HCT116 (cell line): ENCODE measurements at places on chromosomes 16 and 17. TPM values are rescaled to one million over a fixed set of nuclear protein-coding genes. Genes with fewer than 3 reads are reported as not detected.

DNA sequence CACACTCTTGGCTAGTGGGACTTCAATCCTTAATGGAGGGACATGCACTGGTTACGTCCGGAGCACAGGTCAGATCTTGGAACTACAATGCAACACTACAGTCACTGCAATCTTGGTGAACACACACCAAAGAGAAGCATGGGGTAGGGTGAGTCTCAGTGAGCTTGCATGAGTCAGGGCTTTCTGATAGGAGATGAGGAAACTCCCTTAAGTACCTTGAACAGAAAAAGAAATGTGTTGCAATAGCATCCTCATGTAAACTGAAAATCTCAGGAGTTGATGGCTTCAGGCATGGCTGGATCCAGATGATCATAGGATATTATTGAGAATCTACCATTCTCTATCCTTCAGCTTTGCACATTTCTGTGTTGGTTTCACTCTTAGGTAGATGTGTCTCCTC is 54.1 kb downstream of the CES1 start:
- no peak for DNase-seq
- H3K27me3 ChIP-seq = peaks cover 20% of the 10 kb centered on the region; the same call in 1 of the 2 replicates
- H3K4me1 ChIP-seq = peaks cover 6% of the 10 kb centered on the region

DNA sequence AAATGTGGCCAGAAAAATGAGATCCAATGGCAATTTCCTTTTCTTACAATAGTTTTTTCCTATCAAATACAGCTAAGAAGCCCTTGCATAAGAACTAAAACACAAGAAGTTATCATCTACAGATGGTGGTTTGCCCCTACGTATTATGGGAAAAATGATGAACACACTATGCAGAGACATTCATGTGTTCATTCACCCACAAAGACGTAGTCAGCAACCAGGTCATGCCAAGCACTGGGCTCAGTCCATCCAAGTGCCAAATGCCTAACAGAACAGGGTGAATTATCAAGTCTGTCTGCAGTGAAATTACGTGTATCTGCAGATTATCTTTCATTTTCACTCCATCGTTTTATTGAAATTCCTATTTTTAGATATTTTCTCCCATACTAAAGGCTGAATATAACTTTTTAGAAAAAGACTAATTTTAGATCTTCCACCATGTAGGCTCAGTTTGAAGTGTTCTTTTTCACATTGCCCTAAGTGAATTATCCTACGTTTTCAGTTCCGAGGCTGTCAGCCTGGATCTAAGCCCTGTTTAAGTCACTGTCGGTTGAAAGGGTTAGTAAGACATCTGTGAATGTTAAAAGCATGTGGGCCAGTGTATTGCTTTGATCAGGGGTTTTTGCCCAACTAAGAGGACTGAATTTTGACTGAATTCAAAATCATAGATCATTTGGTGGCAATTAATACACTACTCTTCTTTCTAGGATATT is 78.1 kb upstream of the DHX40 start:
- H3K4me1 ChIP-seq = no peaks in the 10 kb centered on the region
- H3K27ac ChIP-seq = no peak overlapping the region
- H3K36me3 ChIP-seq = no peaks in the 10 kb centered on the region
- H3K4me3 ChIP-seq = no peak overlapping the region
- 0 out of 2 replicates have a peak, but pooled peaks cover 4% of the 10 kb centered on the region for H3K27me3 ChIP-seq

DNA sequence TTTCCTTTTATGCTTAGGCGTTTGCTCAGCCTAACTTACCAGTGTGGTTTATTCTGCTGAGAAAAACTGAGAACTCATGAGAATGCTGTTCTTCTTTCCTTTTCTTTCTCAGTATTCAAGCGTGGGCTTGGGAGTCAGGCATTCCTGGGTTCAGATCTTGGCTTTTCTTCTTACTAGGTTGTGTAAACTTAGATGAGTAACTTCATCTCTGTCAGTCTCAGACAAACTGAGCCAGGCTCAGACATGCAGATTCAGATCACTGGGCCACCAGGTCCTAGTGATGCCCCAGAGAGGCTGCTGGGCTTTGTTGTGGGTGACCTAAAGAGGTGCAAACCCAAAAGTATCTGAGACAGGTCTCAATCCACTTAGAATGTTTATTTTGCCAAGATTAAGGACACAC is 95.8 kb upstream of the MPHOSPH6 start:
- H3K27me3 ChIP-seq = peaks cover 56% of the 10 kb centered on the region
- no peaks in the 10 kb centered on the region for H3K4me1 ChIP-seq
- no peaks in the 10 kb centered on the region for H3K36me3 ChIP-seq

- no peaks in the 10 kb centered on the region for H3K4me1 ChIP-seq
- H3K36me3 ChIP-seq = no peaks in the 10 kb centered on the region
- no peak overlapping the region for H3K4me3 ChIP-seq
- DNase-seq = no peak
- no peaks in the 10 kb centered on the region for H3K27me3 ChIP-seq
These were observed 368.0 kb downstream of the SHISA9 start for GRCh38 chr16:13269359-13269758.

- H3K36me3 ChIP-seq = no peaks in the 10 kb centered on the region
- peaks cover 4% of the 10 kb centered on the region; the same call in 1 of the 2 replicates for H3K27me3 ChIP-seq
- no peak overlapping the region for H3K4me3 ChIP-seq
- no peaks in the 10 kb centered on the region for H3K4me1 ChIP-seq
- no peak overlapping the region for H3K27ac ChIP-seq
These were observed 79.8 kb downstream of the ZNF423 start for GRCh38 chr16:49776085-49776595.

The PTGES3L gene
- total RNA-seq = 1.7 TPM

The TLCD2 gene
- total RNA-seq = 1.8 TPM

The C16orf96 gene
- total RNA-seq = 0.10 TPM

The ZSCAN10 gene
- 0.76 TPM for total RNA-seq

The KRTAP2-2 gene
- total RNA-seq = 1.2 TPM

The FBXO39 gene
- total RNA-seq = not detected

The IRX3 gene
- 2.0 TPM for total RNA-seq
